IPS DF 6.9 (cell line): ENCODE measurements at places on chromosomes 13 and 19.
A peak's percentile ranks its signal among the peaks of the same experiment; 100 is the strongest.

DNA sequence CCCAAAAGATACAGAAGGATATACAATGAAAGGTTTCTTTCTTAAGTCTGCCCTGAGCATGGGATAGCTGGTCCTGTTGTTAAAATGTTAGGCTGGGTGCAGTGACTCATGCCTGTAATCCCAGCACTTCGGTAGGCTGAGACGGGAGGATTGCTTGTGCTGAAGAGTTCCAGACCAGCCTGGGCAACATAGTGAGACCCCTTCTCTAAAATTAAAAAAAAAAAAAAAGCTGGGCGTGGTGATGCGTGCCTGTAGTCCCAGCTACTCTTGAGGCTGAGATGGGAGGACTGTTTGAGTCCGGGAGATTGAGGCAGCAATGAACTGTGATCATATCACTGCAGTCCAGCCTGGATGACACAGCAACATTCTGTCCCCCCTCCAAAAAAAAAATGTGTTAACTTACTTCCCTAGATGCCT lies 52.5 kb upstream of the SHKBP1 start:
- no peaks in the 10 kb centered on the region for H3K4me1 ChIP-seq
- H3K27me3 ChIP-seq, result peaks cover 10% of the 10 kb centered on the region
- H3K36me3 ChIP-seq, result no peaks in the 10 kb centered on the region

DNA sequence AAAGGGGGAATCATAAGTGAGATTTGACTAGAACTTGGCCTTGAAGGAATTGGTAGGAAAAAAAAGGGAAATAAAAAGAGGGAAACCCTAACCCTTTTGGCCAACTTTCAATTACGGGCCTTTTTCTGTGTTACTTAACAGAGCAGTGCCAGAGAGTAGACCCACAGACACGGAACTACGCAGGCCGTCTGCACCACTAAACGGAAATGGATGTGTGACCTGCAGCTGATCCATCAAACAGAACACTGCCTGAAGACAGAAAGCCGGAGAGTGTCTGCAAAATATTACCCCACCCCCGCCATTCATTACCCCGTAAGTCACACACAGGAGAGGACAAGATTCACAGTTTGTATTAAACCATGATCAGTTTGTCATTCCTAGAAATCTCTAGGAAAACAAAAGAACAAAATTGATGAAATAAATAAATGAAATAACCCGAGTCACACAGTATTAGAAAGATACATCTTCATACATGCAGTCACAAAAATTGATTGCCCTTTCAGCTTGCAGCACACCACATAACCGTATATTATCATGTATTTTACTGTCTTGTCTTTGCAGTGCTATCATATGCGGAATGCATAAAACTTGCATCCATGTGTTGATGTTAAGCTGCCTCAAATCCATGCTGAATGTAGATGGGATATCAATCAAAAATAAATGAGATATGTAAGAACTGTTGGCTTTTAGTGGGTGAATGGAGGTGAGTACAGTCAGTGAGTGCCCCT lies 424.7 kb downstream of the IRS2 start:
- H3K4me1 ChIP-seq, result peaks cover 4% of the 10 kb centered on the region; the same call in 1 of the 2 replicates
- no peak for DNase-seq
- no peaks in the 10 kb centered on the region for H3K27me3 ChIP-seq
- no peaks in the 10 kb centered on the region for H3K36me3 ChIP-seq

DNA sequence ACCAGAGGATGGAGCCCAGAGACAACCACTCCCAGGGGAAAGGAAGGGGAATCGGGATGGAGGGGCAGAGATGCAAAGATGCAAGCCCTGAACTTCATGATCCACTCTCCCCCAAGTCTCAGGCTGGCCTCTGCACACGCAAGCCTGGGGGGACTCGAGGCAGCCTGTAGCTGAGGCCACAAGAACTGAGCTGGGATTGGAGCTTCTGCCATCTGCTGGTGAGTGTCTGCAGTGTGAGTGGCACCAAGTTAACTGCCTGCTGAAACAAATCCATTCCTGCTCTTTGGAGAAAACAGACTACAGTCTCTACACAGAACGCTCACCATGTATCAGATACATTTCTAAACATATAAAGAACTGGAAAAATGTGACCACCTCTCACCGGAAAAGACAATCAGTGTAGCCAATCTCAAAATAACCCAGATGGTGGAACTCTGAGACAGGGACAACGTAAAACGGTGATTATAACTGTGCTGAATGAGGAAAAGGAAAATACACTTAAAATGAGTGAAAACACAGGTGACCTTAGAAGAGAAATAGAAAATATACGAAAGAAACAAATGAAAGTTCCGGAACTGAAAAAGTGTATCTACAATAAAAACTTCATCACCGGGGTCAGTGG lies 62.1 kb downstream of the KLF2 start:
- peak; percentile 41 for DNase-seq
- no peak overlapping the region for H3K4me3 ChIP-seq
- H3K36me3 ChIP-seq, result peaks cover 11% of the 10 kb centered on the region

DNA sequence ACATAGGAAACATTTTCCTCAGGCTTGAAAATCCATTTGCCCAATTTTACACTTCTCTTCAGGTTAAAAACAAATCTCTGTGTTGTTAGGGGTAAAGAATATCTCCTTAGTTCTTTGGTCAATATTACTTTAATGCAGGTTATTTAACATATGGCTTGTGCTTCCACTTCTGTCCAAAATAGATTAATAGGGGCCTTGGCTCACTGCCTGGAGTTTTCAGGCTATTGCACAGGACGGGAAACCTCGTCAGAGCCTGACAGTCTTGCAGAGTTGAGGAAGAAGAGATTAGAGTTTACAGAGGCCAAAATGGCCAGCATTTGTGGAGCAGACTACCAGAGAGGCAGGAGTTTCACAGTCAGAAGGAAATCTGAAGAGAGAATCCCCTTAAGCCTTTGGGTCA lies 863.9 kb upstream of the GPC6 start:
- no peak overlapping the region for H3K4me3 ChIP-seq
- no peak overlapping the region for H3K27ac ChIP-seq
- no peaks in the 10 kb centered on the region for H3K4me1 ChIP-seq
- H3K36me3 ChIP-seq, result no peaks in the 10 kb centered on the region
- no peaks in the 10 kb centered on the region for H3K27me3 ChIP-seq

GRCh38 chr13:113722921-113723320 lies 36.1 kb upstream of the TMEM255B start:
- H3K36me3 ChIP-seq, result no peaks in the 10 kb centered on the region
- H3K27ac ChIP-seq, result no peak overlapping the region
- H3K4me1 ChIP-seq, result peaks cover 3% of the 10 kb centered on the region; the same call in 1 of the 2 replicates
- H3K27me3 ChIP-seq, result no peaks in the 10 kb centered on the region

DNA sequence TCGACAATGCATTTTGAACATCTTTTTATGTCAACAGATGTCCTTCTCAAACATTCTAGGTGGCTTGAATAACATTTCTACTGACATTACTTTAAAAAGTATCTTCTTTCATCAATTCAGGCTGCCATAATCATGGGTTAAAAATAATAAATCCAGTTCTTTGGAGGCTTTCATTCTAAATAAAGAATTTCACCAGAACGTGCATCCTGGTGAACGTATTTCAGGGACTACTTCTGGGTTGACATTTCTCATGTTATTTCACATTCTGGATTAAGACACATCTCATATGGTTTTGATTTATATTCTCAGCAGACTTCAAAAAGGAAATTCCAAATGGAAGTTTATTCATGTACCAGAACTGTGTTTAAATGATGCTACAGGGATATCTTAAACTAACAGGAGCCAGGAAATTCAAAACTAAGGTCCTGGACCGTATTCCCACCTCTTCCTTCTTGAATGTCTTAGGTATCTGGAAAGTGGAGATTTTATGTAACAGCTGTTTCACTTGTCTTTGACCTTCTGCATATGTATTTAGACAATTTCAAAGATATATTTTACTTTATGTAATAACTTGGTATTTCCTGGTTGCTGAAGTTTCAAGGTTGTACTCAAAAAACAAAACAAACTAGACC lies 107.2 kb downstream of the STARD13 start:
- H3K4me1 ChIP-seq, result peaks cover 1% of the 10 kb centered on the region; the same call in 1 of the 2 replicates
- H3K27ac ChIP-seq, result no peak overlapping the region
- DNase-seq, result no peak
- H3K36me3 ChIP-seq, result no peaks in the 10 kb centered on the region

DNA sequence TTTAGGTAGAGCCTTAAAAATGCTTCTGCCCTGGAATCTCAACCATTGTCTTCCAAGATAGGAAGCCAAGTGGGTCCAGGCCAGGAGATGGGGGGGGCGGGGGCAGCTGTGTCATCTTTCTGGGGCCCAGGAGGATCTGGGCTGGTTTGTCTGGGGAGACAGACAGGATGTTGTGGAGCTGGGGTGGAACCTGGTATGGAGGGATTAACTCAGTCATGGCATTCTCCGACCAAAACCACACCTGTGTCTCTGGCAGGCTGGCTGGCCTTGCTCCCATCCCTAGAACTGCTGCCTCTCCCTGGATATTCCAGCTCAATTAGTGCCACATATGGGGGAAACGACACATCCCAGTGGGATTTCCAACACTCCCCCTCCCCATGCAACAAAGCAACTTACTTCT lies 2.7 kb upstream of the MAP2K7 start:
- H3K36me3 ChIP-seq, result no peaks in the 10 kb centered on the region
- H3K4me3 ChIP-seq, result no peak overlapping the region
- DNase-seq, result no peak
- H3K27ac ChIP-seq, result no peak overlapping the region
- H3K4me1 ChIP-seq, result no peaks in the 10 kb centered on the region

GRCh38 chr13:78784014-78784750 lies 125.2 kb upstream of the OBI1 start:
- no peak overlapping the region for H3K4me3 ChIP-seq
- no peak overlapping the region for H3K27ac ChIP-seq
- no peaks in the 10 kb centered on the region for H3K4me1 ChIP-seq
- no peak for DNase-seq

DNA sequence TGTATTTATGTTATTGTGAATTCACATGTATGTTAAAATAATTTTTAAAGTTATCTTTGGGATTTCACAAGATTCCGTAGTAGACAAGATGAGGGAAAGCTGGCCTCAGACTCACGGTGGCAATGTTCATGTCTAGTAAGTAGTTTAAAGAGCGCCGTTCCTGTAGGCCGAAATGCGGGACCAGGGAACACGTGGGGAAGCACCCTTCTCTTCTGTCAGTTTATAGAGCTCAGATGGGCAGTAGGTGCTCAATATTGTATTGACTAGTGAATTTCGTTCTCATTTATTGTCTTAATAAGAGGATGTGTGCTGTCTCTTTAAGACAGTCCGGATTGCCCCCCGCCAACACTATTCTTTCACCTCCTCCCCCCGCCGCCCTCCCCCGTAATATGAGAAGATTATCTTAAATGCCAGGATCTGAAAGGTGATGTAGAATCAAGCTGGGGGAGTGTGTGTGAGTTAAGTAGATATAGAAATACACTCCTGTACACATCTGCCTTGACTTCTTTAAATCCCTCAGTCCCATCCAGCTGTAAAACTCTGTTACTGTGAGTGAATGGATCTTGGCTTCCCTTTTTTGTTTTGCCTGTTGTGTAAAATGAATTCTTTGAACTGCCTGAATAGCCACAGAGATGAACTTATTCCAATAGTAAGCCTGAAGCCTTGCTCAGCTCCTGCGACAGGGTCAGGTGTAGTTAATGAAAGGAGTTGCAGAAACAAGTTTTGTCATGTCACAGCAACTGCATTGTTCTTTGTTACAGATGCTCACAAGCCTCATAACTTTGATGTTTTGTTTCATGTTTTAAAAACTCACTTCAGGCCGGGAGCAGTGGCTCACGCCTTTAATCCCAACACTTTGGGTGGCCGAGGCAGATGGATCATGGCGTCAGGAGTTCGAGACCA lies 1.3 kb downstream of the LAMP1 start:
- no peaks in the 10 kb centered on the region for H3K36me3 ChIP-seq
- DNase-seq, result no peak
- no peaks in the 10 kb centered on the region for H3K4me1 ChIP-seq
- no peak overlapping the region for H3K27ac ChIP-seq
- H3K4me3 ChIP-seq, result peak overlapping the region; percentile 69; the same call in 1 of the 2 replicates

DNA sequence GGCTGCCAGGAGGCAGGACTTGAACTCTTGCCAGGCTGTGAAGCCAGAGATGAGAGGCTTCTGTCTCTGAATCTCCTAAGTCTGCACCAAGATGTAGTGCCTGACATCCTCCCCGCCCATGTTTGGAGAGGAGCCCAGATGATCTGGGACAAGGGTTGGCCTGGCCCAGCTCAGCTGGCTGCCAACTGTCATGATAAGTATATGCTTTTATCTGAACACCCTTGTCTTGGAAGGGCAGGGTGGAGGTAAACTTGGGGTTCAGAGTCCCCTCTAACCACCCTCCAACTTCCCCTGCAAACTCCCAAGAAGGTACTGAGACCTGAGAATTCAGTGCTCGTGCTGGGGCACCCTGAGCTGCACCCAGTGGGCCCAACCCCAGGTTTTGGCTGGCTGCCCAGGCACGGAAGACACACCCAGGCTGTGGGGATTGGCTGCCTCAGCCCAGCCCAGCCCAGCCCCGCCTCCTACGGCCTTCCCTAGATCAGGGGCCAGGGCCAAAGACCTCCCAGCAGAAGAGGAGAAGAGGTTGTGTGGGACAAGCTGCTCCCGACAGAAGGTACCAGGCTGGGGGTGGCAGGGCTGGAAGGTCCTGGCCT lies at the start of gene CYP4F12:
CYP4F12 (plus strand) TSS at position 508 of the 596 bp plus-strand sequence. CDS start 443 bp downstream, outside the sequence.
- H3K36me3 ChIP-seq, result no peaks in the 10 kb centered on the region
- no peaks in the 10 kb centered on the region for H3K4me1 ChIP-seq
- no peak within 1 kb of the TSS for H3K27ac ChIP-seq
- H3K4me3 ChIP-seq, result no peak within 1 kb of the TSS
- DNase-seq, result no peak

DNA sequence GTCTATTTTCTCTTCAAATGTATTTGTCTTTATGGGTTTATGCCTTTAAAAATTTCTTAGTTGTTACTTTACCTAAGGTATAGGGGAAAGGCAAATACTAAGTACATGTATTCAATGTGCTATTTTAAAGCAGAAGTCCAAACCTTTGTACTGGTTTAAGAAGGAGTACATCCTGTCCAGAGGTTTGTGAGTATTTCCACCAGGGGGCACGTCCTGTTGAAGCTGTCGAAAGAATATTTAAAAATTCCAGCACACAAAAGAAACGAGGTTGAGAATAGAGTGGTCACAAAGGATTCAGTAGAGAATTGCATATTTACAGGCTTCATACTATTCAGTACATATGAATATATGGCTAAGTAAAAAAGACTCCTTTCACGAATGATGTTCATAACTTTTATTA lies 59.8 kb downstream of the URI1 start:
- H3K36me3 ChIP-seq, result no peaks in the 10 kb centered on the region
- H3K27ac ChIP-seq, result no peak overlapping the region
- H3K4me1 ChIP-seq, result no peaks in the 10 kb centered on the region; the same call in 1 of the 2 replicates
- DNase-seq, result no peak
- no peaks in the 10 kb centered on the region for H3K27me3 ChIP-seq

- DNase-seq, result peak; percentile 80
- 0 out of 2 replicates have a peak, but pooled peaks cover 2% of the 10 kb centered on the region for H3K4me1 ChIP-seq
- no peaks in the 10 kb centered on the region for H3K36me3 ChIP-seq
- no peaks in the 10 kb centered on the region for H3K27me3 ChIP-seq
- no peak overlapping the region for H3K27ac ChIP-seq
These were observed 2.2 kb downstream of the FLT3LG start for GRCh38 chr19:49475995-49476880.

DNA sequence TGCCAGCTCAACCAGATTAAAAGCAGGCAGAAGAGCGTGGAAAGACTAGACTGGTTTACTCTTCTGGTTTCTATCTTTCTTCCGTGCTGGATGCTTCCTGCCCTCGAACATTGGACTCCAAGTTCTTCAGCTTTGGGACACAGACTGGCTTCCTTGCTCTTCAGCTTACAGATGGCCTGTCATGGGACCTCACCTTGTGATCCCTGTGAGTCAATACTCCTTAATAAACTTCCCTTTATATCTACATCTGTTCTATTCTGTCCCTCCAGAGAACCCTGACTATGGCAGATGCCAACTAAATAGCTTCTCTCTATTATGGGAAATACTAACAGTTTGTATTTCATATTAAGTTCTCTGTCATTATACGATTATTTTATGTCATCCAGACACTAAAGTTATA lies 609.1 kb downstream of the LMO7 start:
- H3K4me1 ChIP-seq, result no peaks in the 10 kb centered on the region
- no peak overlapping the region for H3K27ac ChIP-seq
- no peak overlapping the region for H3K4me3 ChIP-seq
- DNase-seq, result no peak
- H3K27me3 ChIP-seq, result no peaks in the 10 kb centered on the region
- H3K36me3 ChIP-seq, result no peaks in the 10 kb centered on the region
